ENCODE measurements at places on chromosomes 13 and 19.

- DNase-seq, result no peak
Observed at GRCh38 chr13:95138876-95139585, 162.2 kb downstream of the ABCC4 start.

- no peak for DNase-seq
Observed at GRCh38 chr19:1249990-1250436, 1.6 kb downstream of the MIDN start.

- no peak for DNase-seq
Observed at GRCh38 chr19:2512523-2513431, 36.9 kb downstream of the GADD45B start.

- DNase-seq, result no peak
Observed at GRCh38 chr13:29946093-29946492, 95.7 kb upstream of the UBL3 start.

DNA sequence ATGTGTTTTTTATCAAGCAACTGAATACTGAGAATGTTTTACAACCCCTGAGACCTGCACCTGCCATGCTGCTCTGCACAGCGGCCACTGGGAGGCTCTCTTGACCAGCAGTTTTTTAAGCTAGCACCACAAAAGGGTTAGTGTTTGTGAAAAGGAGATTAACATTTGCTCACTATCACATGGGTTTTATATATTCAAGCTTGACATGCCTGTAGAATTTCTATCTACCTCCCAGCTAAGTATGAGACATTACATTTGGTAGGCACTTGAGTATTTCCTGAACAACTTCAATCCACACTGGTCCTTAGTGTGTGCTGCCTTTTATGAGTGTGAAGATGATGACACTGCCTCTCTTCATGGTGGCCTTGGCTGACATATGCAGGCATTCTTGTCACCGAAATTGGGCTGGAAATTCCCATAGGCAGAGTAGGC is 1238.9 kb downstream of the UQCRFS1 start:
- no peak for DNase-seq
